ENCODE measurements at places on chromosomes 2 and 18.

DNA sequence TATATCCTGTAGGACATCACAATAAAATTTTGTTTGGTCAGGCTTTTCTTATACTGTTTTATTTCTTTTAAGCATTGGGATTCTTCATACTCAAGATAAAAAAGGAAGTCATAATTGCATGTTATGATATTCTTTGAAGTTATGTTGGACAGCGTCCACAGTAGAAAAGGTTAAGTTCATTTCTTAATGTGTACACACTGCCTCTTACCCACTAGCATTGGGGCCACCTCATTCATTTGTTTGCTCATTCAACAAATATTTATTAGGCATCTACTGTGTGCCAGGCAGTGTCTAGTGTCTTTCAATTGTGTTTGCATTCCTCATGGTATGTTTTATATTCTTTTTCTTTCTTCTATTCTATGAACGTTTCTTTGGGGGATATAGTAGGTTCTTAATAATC is 70.2 kb downstream of the PTPRM start:
- DNase-seq: no peak

DNA sequence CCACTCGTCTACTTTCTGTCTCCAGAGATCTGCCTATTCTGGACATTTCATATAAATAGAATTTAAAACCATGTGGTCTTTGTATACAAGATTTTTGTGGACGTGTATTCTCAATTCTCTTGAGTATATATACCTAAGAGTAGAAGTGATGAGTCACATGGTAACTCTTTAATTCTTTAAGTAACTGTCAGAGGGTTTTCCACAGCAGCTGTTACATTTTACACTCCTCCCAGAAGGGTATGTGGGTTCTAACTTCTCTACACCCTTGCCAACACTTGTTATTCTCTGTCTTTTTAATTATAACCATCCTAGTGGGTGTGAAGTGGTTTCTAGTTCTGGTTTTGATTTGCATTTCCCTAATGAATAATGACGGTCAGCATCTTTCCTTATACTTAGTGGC is 70.9 kb downstream of the MAP3K20 start:
- DNase-seq: no peak

DNA sequence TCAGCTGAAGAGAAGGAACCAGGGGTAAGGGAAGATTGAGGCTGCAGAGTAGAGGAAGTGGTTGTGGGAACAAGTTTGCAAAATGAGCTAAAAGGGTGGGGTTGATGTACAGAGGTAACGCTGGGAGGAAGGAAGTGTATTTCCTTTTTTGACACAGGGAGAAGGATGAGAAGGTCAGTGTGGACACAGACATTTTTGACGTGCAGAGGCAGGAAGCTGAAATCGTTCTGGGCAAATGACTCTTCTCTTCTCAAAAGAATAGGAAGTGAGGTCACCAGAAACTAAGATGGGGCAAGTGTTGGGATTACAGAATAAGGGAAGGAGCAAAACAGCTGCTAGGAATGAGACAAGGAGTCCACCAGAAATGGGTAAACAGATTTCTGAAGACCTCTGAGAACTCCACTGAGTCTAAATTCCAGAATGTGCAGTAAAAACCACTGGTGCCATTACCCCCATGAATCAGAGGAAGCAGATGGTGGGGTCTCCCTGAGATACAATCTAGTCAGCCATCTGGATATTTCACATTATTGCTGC is 20.0 kb upstream of the RNF149 start:
- DNase-seq: no peak

DNA sequence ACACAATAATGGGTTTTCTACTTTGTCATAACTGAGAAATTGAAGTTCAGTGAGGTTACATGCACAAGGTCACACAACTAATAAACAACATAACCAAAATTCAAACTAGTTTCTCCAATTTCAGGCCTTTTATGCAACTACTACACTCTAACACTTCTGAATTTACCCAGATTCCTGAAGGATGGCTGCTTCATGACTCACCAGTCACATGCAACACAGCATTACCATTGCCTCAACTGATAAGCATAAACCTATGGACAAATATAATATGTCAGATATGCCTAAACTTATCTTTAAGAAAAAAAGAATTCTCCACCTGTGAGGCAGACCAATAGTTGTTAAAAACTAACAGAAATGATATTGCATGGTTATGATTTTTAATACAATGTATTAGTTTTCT is 586.5 kb upstream of the SLC8A1 start:
- no peak for DNase-seq

GRCh38 chr18:74496508-74497323 is 553 bp downstream of the CNDP2 start:
- no peak for DNase-seq
